Calu3 (cell line): ENCODE measurements at places on chromosomes 1 and 21. TPM values are rescaled to one million over a fixed set of nuclear protein-coding genes. Genes with fewer than 3 reads are reported as not detected.
A peak's percentile ranks its signal among the peaks of the same experiment; 100 is the strongest.

The PLEKHO1 gene
- 2.0 and 4.2 TPM in 2 replicates for total RNA-seq

The SGIP1 gene
- not detected in 2 replicates for total RNA-seq

The TP73 gene
- 0.34 and 0.54 TPM in 2 replicates for total RNA-seq

GRCh38 chr1:79817031-79817560, 810.6 kb upstream of the ADGRL4 start:
- no peak overlapping the region for H3K27ac ChIP-seq
- H3K27me3 ChIP-seq: no peaks in the 10 kb centered on the region
- no peaks in the 10 kb centered on the region for H3K36me3 ChIP-seq
- H3K4me1 ChIP-seq: no peaks in the 10 kb centered on the region
- no peak for DNase-seq
- H3K4me3 ChIP-seq: no peak overlapping the region

The LAMB3 gene
- 331 and 333 TPM in 2 replicates for total RNA-seq

The LYPD8 gene
- total RNA-seq: not detected in 2 replicates

DNA sequence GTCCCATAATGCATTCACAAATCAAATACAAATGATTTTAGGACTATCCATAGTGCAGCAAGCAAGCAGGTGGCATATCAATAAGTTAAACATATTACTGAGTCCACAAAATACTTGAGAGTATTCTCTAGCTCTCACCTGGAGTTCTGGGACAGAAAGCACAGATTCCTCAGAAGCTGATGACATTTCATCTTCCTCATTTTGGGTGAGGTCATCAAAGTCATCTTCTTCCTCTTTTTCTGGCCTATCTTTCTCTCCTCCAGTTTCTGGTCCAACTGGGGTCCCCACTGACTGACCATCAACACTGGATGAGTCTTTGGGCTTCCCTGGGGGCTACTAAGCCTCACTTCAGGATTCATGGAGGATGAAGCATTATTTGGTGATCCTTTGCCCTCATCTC, 38.9 kb downstream of the YY1AP1 start:
- no peak overlapping the region for H3K27ac ChIP-seq
- peaks cover 45% of the 10 kb centered on the region for H3K4me1 ChIP-seq

The GPA33 gene
- not detected in 2 replicates for total RNA-seq

The MPL gene
- 0.52 and 0.73 TPM in 2 replicates for total RNA-seq

DNA sequence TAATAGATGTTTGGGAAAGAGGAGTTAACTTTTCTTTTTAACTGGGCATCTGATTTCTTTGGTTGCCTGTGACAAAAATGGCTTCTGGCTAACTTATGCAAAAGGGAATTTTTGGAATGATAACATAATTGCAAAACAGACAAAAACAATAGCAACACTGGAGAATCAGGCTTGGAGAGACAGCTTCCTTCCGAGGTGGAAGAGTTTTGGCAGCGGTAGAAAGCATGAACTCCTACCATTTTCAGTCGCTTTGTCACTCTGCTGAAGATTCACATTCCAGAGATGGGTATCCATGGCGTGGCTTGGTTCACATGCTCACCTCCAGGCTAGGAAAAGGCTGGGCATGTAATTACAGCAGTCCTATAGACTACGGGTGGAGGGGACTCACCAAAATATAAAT, 17.2 kb upstream of the FGGY start:
- no peak for DNase-seq
- no peaks in the 10 kb centered on the region for H3K27me3 ChIP-seq
- H3K36me3 ChIP-seq: no peaks in the 10 kb centered on the region

The SEMA4A gene
- total RNA-seq: 6.9 and 7.2 TPM in 2 replicates

The MYCL gene
- total RNA-seq: 0.59 and 0.78 TPM in 2 replicates

GRCh38 chr1:94247138-94248094, 10.0 kb upstream of the ARHGAP29 start:
- H3K27ac ChIP-seq: peak overlapping the region; percentile 78
- peaks cover 28% of the 10 kb centered on the region for H3K36me3 ChIP-seq
- H3K4me3 ChIP-seq: peak overlapping the region; percentile 88
- peak; percentile 95 for DNase-seq
- H3K27me3 ChIP-seq: no peaks in the 10 kb centered on the region

GRCh38 chr1:229819091-229819490, 193.0 kb downstream of the URB2 start:
- no peak overlapping the region for H3K4me3 ChIP-seq
- H3K36me3 ChIP-seq: peaks cover 5% of the 10 kb centered on the region
- H3K27me3 ChIP-seq: peaks cover 78% of the 10 kb centered on the region
- DNase-seq: no peak
- H3K4me1 ChIP-seq: no peaks in the 10 kb centered on the region
- no peak overlapping the region for H3K27ac ChIP-seq

DNA sequence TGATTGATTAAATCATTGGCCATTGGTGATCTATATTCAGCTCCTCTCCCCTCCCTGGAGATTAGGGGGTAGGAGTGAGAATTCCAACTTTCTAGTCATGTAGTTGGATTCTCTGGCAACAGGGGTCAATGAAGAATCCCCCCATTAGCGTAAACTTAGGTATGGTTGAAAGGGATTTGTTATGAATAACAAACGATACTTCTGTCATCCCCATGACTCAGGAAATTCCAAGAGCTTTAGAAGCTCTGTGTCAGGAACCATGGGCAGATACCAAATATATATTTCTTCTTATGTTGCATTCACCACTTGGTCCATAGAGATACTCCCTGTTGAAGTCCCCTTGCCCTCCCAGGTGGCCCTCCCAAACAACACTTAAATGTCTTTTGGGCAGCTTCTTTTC, 124.5 kb downstream of the DNM3 start:
- no peak for DNase-seq
- no peak overlapping the region for H3K27ac ChIP-seq
- no peaks in the 10 kb centered on the region for H3K36me3 ChIP-seq
- H3K4me1 ChIP-seq: peaks cover 16% of the 10 kb centered on the region
- no peak overlapping the region for H3K4me3 ChIP-seq

The FBXO44 gene
- total RNA-seq: 9.8 and 10.1 TPM in 2 replicates

DNA sequence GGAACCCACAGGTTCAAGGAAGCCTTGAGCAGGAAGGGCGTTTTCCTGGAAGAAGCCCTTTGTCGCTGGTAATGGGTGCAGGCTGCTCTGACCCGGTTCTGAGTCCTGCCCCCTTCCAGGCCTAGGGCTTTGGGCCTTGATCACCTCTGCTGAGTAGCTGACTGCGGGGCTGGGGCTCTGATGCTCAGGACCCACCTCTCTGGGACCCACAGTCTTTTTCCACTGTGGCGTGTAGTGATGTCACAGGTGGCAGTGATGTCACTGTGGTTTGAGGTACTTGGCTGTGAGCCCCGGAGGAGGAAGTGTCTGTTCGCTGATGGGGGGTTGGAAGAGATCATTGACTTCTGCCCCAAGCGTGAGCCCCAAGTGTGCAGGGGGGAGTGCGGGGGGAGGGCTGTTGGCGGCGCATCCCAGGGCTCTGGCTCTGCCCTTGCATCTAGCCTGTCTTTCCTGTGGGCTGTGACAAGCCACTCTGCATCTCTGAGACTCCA, 6.9 kb downstream of the TNFRSF1B start:
- peaks cover 8% of the 10 kb centered on the region for H3K27me3 ChIP-seq
- no peaks in the 10 kb centered on the region for H3K36me3 ChIP-seq
- H3K4me3 ChIP-seq: no peak overlapping the region
- peaks cover 9% of the 10 kb centered on the region for H3K4me1 ChIP-seq
- H3K27ac ChIP-seq: no peak overlapping the region
- no peak for DNase-seq

DNA sequence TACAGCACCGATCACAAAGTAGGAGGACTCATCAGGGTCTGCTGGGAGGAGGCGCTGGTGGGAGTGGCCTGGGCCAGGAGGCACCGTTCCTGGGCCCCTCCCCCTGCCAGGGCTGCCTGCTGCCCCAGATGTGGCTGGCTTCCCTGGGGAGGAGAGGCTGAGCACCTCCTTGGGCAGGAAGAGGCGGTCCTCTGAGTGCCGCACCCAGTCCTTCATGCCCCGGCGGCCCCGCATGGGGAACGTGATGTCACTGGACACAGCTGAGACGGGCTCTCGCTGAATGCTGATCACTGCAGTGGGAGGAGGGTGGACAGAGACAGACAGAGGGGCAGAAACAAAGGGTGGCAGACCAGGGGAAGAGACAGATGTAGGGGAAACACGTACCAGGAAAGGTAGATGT, 24.8 kb downstream of the ADGRB2 start:
- no peak overlapping the region for H3K4me3 ChIP-seq
- peaks cover 64% of the 10 kb centered on the region for H3K27me3 ChIP-seq
- no peaks in the 10 kb centered on the region for H3K36me3 ChIP-seq
